ENCODE measurements at places on chromosomes 12 and 14.
A peak's percentile ranks its signal among the peaks of the same experiment; 100 is the strongest.

DNA sequence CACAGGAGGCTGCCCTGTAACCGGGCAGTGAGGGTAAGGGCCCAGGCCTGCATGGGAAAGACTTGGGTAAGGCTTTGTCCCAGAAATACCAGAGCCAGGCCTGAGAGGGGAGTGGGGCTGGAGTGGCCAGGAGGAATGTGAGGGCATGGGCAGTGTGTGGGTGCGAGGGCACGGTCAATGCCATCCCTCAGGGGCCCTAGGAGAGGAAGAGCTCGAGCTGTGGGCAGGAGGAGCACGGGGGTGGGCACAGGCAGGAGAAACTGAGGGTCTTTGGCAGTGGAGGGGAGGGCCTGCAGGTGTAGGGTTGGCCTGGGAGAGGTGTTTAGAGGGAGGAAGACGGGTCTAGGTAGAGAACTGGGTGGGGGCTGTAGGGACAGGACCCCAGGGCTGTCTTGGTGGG lies 381.6 kb downstream of the TMEM121 start:
- no peak for DNase-seq

- DNase-seq = no peak
Measured at GRCh38 chr12:114269153-114269552, 136.8 kb downstream of the TBX5 start.

GRCh38 chr12:31331242-31331641 lies 5.3 kb upstream of the SINHCAF start:
- DNase-seq = no peak

DNA sequence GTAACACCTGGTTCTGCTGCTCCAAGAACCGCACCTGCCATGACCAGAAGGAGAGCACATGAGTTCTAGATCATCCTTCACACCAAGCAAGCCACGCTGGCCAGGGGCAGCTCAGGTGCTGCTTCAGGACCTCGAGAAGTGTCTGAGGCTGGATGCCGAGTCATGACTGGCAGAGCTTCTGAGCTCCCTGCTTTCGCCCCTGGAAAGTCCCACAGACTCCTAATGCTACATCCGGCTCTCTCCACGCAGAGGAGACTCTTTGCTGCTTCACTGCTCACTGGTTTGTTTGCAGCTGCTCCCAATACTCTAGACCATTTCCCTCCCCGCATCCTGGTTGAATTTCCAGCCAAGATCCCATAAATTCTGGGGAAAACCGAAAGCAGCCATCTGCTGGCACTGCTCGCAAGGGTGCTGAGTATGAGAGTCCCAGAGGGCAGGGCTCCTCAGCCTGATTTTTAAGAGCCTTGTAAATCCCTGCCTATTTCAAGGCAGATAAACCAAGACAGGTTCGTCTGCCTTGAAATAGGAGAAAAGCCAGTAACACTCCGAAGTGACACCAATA lies 1.4 kb downstream of the KRT2 start:
- no peak for DNase-seq

DNA sequence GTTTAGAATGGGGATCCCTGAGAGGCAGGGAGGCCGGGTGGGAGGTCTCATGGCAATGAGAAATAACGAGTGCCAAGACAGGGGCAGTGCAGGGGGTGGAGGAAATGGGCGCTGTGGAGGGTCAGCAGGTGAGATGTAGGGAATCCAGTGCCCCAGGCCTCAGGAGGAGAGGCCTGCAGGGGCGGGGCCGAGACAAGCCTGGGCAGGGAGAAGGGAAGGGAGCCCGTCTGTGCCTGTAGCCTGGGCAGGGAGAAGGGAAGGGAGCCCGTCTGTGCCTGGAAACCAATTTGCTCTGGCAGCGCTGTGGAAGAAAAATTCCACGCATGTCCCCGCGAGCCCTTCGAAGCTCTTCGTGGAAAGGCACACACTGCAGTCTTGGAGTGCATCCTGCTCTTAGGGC lies 10.6 kb upstream of the NCOR2 start:
- no peak for DNase-seq

GRCh38 chr12:49777800-49778748 lies 36.7 kb downstream of the TMBIM6 start:
- DNase-seq = peak; percentile 6

DNA sequence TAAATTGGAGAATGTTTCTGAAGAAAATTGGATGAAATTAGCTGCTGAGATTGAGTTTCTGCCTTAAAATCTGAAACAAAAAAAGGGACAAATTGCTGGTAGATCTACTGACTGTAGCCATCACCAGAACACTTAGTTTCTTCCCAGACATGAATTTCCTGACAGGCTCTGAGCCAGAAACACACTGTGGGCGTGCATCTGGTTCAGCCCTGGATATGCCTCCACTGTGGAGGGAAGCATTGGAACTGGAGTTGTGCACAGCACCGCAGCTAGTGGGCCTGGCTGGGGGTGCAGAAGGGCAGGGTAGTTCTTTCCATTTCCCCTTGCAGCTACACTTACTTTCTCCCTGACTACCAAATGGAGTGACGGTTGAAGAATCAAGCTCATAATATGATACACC lies 31.2 kb downstream of the CREBL2 start:
- no peak for DNase-seq
